ENCODE measurements at places on chromosomes 12 and 14.

DNA sequence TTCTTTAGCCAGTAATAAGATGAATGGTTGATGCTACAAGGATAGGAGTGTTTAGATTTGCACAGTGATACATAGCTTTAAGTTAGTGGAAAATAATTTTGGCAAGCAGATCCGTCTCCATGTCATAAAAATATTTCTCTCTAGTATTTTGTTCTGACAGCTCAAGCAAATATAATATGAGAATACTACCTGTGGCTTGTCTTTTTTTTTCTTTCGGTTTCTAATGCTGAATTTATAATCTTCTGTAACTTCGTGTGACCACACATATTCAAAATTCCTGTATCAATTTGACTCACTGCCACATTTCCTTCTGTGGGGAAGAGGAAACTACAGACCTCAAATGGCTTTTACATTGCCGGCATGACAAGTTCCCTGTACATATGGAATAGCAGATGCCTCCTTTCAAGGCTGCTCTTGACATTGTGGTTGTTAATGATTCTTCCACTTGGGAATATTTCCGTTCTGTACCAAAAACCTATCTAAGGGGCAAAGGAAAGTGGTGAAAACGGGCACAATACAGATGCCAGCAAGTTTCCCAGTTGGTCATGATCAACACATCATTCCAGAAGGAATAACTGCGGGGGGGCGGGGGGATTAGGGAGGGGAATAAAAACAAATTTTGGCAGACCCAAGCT, 103.6 kb upstream of the CCDC91 start:
- no peak for DNase-seq

DNA sequence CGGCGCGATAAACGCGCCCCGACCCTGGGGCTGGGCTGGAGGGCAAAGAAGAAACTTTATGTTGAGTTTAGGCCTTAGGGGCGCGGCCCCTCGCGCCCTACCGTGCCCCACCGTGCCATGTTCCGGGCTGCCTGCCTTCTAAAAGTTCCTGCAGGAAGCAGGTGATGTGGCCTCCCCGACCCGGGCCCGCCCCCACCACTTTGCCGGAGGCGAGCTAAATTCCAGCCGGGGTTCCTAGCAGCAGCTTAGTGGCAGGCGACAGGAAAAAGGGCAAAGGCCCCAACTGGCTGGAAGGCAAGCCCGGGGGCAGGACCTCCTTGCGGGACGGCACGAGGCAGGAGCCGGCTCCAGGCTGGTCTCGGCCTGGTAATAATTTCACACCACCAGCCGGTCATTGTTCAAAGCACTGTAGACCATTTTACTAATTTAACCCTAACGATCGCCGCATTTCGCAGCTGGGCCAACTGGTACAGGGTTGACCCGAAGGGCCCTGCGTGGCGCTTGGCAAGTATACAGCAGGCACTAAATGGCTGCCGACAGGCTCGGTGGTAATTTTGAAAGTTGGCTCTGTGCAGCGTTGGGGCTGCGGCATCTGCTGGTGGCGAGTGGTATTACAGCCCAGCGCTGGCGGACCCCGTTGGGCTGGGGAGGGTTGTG, 895 bp upstream of the CCDC88C start:
- DNase-seq: peak; percentile 69

- no peak for DNase-seq
Observed at GRCh38 chr14:104207142-104208014, 69.0 kb downstream of the KIF26A start.

DNA sequence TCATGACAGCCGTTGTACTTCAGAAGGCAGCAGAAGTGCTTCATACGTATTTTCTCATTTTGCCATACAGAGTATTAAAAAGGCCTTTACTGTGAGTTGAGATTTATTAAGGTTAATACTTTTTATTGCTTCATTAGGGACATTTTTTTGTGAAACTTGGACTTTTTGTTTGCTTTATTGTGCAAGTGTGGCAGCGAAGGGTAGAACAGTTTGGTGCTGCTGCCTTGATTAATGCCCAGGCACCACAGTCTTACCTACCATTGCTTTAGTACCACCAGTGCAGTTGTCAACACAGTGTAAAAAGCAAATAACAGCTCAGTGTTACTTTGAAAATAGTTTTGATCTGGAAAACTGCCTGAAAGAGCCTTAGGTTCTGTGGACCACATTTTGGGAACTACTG, 147.4 kb downstream of the PCNX1 start:
- no peak for DNase-seq

GRCh38 chr12:117872546-117873169, 96.1 kb downstream of the KSR2 start:
- DNase-seq: no peak

DNA sequence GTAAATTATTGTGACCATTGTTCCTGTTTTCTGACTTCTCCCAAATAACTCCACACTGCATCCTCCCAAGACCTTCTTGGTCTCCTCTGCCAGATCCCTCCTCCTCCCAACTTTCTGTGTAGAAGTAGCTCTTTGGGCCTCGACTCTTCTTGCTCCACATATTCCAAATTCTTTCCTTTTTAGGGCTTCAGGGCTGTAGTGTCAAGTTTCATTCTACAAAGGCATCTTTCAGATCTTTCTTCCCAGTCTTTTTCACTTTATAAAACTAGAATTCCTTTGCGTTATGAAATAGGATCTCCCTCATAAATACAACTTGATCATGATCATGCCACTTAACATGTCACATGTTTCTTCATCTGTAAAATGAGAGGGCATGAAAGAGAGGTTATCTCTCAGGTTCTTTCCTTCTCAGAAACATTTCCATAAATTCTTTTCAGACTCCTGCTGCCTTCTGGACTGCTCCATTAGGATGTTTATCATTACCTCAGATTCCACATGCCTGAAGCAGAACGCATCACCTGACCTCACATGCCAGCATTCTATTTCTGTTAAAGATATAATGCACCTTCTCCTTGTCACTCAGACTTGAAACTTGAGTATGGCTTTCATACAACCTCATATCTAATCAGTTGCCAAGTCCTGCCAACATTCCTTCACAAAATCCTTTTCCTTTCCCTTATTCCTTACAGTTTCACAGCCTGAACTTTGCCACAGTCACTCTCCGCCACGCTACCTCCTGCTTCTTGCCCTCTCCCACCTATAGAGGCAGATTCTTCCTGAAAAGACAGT, 8.5 kb downstream of the SLC38A1 start:
- DNase-seq: no peak

- DNase-seq: no peak
Observed at GRCh38 chr14:55546212-55546874, 33.7 kb upstream of the KTN1 start.

GRCh38 chr14:56390859-56391258, 188.7 kb upstream of the TMEM260 start:
- DNase-seq: no peak

All from SW480 (cell line).